Vagina (tissue), 2 donors: ENCODE measurements at places on chromosomes 2 and 18.
A peak's percentile ranks its signal among the peaks of the same experiment; 100 is the strongest.

DNA sequence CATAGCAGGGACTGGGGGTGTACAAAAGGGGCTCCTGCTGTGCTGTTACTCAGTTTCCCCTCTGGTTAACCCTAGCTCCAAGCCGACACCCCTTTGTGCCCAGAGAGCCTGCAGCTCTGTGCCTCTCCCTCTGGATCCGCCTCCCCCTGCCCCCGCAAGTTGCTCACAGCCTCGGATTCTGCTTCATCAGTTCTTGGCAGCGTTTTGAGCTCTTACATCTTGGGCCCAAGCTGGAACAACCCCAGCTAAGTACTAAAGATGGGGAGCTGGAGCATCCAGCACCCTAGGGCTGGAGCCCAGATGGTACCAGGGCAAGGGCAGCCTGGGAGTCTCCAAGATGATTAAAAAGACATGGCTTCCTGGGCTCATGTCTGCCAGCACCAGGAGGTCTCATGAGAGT, 40.7 kb downstream of the POMC start:
- DNase-seq = no peak
- no peaks in the 10 kb centered on the region for H3K36me3 ChIP-seq
- H3K27me3 ChIP-seq = no peaks in the 10 kb centered on the region
- H3K4me1 ChIP-seq = peaks cover 10% of the 10 kb centered on the region
- H3K27ac ChIP-seq = peak overlapping the region; percentile 20
- no peak overlapping the region for H3K4me3 ChIP-seq

- no peak for DNase-seq
- no peaks in the 10 kb centered on the region for H3K27me3 ChIP-seq
- peaks cover 13% of the 10 kb centered on the region for H3K36me3 ChIP-seq
- no peaks in the 10 kb centered on the region for H3K4me1 ChIP-seq
- no peak overlapping the region for H3K27ac ChIP-seq
These were observed 17.3 kb downstream of the SALL3 start for GRCh38 chr18:78996741-78997490.

DNA sequence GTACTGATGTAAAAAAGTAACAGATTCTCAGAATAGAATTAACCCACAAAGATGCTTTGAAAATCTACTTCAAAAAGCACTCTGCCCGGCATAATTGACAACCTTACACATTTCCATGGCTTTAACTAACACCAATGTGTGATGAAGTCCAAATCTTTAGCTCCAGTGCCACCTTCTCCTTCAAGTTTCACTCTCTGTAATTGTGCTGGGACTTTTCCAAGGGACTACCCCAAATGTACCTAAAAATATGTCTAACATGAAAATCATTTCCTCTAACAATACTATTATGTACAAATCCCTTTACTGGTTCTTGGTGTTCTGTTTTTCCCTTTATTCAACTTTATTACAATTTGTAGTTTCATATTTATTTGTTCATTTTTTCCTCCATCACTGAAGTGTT, 20.6 kb upstream of the UBE2E3 start:
- no peaks in the 10 kb centered on the region for H3K4me1 ChIP-seq
- H3K27ac ChIP-seq = no peak overlapping the region
- no peak overlapping the region for H3K4me3 ChIP-seq
- no peaks in the 10 kb centered on the region for H3K36me3 ChIP-seq

DNA sequence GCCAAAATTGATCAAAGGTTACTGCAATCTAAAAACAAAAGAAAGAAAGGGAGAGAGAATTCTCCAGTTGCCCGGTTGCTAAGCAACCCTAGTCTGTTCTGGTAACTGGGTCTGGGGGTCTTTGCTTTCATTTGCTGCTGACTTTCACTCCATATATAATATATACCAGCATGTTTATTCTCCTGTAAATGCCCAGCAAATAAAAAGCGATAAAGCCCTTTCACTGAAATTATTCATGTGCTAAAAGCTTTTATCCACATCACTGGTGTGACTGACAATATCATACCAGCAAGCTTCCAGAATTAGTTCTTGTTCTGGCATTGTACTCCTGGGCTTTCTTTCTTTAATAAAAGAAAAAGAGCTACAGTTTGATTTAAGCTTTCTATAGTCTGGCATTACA, 75.5 kb upstream of the ST8SIA3 start:
- no peak overlapping the region for H3K4me3 ChIP-seq
- H3K27ac ChIP-seq = no peak overlapping the region

- H3K4me3 ChIP-seq = no peak overlapping the region
- no peaks in the 10 kb centered on the region for H3K36me3 ChIP-seq
- no peak overlapping the region for H3K27ac ChIP-seq
- no peaks in the 10 kb centered on the region for H3K27me3 ChIP-seq
These were observed 46.7 kb upstream of the ITGA6 start for GRCh38 chr2:172380436-172381274.

- DNase-seq = no peak
- H3K36me3 ChIP-seq = peaks cover 14% of the 10 kb centered on the region
- peaks cover 10% of the 10 kb centered on the region for H3K4me1 ChIP-seq
- no peaks in the 10 kb centered on the region for H3K27me3 ChIP-seq
- no peak overlapping the region for H3K27ac ChIP-seq
These were observed 29.7 kb downstream of the ASB1 start for GRCh38 chr2:238456449-238456848.
